Stimulated activated CD4-positive, alpha-beta T cell treated with anti-CD3 and anti-CD28 coated beads, Interleukin-2, amount 100 ng/mL, for 48 hours (primary cell): ENCODE measurements at places on chromosomes 3 and 15.

GRCh38 chr3:169813278-169813677, 574 bp upstream of the LRRC34 start:
- no peak for DNase-seq

DNA sequence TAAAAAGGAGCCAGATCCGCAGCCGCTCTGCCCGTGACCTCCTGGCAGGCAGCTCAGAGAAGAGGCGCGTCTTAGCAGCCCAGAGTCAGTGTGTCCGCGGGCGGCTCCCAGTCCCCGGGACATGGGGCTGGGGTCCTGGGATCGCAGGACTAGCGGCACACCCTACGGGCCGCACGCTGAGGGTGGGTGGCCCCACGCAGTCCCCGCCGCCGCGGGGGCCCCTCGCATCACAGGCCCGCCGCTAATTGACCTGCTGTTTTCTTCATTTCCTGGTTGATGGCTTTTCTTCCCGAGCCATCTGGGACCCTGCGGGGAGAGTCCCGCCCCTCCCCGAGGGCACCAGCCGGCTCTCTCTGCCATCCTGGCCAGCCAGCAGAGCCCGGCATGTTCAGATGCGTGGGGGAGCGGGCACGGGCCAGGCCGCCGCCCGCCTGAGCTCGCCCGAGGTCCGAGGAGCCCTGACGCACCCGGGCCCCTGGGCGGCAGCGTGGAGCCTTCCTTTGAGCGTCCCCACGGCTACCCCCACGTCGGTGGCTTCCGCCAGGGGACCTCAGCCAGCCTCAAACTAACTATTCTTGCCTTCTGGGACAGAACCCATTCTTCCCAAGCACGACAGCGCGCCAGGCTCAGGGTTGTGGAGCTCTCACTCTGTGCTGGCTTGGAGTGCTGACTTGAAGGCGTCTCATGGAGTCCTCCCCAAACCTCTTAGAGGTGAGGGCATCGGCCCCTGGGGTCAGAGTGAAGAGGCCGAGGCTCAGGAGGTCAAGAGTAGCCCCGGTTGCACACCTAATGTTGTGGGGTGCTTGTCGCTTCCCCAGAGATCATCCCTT, 34.6 kb upstream of the CACNA2D3 start:
- DNase-seq = no peak

DNA sequence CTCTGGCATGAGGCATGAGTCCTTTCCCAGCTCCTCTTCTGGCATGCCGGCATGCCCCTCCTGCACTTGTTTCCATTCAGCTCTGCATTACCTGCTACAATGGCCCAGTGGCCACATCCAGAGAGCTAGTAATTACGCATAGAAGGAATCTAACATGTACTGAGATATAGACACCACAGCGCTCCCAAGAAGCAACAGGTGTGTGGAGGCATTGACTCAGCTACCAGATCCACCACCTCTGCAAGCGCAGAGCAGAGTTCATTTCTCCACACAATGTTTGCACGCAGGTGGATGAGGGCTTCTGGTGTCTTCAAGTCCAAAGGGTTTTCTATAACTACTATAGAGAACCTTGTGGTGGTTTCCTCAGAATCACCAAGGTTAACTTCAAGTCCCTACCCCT, 4.2 kb downstream of the MOBP start:
- no peak for DNase-seq

GRCh38 chr3:50652709-50653108, 22.0 kb upstream of the DOCK3 start:
- peak; percentile 45 for DNase-seq

DNA sequence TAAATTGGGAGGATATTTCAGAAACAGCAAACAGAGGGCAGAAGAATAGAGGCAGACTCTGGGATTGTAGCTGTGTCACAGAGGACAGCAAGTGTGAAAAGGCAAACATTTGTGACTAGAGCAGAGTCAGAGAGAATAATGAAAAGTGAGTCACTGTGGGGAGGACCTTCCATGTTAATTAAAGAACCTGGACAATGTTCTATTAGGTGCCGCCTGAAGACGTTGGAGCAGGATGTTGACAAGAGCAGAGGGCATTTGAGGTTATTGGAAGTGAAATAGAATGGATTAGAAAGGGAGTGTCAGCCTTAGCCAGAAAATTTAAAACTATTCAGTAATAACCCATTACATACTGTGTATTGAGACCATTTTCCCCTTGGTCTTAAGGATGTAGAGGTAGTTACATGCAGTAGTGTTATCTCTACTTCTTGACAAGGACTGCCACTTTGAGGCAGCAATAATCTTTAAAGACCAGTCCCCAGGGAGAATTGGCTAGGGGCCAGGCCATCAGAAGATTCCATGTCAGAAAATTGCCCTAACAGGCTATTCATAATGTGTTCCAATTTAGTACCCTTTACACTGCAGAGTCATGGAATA, 5.8 kb downstream of the ACKR2 start:
- DNase-seq = no peak

- DNase-seq = no peak
These were observed 18.2 kb downstream of the ABTB1 start for GRCh38 chr3:127690823-127691452.

DNA sequence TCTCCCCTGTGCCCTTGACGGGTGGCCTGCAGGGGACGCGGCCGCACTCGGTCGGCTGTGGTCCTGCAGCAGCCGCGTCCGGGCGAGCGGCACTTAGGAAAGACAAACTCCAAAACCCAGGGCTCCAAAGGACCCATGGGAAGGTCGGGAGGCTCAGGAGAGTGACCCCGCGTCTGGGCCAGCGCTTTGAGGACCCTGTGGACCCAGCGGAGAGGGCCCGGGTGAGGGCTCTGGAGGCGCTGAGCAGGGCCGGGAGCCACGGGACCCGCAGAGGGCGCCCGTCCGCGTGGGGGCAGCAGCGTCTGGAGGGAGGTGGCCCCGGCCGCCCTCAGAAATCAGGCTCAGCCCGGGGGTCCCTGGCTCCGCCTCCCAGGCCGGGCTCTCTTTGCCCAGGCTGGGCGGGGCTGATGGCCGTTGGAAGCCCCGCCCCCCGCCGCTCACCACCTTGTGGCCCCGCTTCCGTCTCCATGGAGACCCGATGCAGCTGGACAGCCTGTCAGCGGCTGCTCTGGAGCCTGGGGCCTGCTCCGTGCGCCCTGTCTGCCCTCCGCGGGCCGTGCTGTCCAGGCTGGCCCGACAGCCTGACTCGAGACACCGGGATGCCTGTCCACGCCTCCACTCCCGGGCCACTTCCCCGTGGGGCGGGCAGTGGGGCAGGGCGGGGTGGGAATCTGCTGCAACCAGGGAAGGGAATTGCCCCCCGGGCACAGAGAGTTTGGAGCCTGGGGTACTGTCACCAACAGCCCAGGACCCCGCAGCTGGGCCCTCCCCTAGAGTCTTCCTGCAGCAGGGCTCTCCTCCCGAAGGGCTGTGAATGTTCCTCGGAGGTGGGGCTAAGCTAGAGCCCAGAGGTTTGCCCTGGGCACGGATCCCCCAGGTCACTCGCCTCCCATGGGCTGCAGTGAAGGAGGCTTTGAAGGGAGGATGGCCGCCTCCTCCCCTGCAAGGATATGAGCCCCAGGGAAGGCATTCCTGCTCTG, 34.8 kb upstream of the RPL32 start:
- no peak for DNase-seq

DNA sequence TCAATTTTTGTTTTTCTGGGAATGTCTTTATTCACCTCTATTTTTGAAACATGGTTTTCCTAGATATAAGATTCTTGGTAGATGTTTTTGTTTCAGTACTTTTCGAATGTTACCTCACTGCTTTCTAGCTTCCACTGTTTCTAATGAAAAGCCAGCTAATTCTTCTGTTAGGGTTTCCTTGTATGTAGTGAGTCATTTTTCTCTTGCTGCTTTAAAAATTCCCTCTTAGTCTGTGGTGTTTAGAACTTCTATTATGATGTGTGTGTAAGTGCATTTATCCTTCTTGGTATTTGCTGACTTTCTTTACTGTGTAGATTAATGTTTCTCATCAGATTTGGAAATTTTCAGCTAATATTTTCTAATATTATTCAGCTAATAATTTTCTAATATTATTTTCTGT, 151.1 kb upstream of the OSTN start:
- DNase-seq = no peak

GRCh38 chr3:186960347-186960746, 30.0 kb downstream of the ST6GAL1 start:
- DNase-seq = no peak

DNA sequence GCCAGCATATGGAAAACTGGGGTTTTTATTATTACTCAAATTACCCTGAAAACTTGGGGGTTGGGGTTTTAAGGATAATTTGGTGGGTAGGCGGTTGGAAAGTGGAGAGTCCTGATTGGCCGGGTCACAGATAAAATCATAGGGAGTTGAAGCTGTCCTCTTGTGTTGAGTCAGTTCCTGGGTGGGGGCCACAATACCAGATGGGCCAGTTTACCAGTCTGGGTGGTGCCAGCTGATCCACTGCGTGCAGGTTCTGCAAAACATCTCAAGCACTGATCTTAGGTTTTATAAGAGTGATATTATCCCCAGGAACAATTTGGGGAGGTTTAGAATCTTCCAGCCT, 4.9 kb upstream of the ZNF662 start:
- DNase-seq = no peak

DNA sequence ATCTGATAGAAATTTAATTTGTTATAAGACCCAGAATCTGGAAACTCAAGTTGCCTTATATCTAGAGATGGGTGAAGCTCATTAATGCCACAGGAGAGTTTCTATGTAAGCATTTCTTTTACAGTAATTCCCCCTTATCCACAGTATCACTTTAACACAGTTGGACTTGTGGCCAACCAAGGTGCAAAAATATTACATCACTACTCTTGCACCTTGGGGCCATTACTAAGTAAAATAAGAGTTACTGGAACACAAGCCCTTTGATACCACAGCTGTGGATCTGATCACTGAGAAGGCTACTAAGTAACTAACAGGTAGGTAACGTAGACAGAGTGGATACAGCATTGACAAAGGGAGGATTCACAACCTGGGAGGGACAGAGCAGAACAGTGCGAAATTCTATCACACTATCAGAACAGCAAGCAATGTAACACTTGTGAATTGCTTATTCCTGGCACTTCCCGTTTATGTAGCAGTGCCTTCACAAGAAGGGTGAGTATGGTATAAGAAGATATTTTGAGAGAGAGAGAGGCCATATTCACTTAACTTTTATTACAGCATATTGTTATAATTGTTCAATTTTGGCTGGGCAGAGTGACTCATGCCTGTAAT, 33.9 kb upstream of the TOPBP1 start:
- no peak for DNase-seq

DNA sequence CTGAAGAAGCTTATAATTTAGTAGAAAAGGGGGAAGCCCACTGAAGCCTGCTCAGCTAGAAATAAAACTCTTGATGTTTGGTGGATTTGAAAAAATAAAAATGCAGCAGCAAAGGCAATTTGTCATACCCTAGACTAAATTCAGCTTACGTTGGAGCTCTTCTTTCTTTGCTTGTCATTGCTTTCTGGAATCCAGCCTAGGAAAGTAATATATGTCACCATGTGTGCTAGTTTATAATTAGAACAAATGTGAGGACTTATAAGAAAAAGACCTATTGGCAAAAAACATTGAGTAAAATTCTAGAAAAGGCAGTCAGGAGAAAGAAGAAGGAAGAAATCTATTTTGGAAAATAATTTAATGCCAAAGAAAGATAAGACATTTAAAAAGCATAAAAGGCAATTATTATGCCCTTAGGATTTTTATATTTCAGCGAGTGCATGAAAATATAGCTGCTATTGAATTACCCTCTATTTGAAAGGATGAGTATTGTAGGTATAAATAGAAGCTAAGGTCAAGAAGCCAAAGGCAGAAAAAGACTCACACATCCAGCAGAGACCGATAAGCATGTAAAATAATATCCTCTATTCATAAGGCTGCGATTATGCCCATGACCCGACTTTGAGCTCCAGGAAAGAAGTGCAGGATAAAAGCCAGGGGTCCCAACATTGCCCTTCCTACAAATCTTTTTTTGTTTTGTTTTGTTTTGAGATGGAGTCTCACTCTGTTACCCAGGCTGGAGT, 10.6 kb upstream of the BTBD1 start:
- no peak for DNase-seq

DNA sequence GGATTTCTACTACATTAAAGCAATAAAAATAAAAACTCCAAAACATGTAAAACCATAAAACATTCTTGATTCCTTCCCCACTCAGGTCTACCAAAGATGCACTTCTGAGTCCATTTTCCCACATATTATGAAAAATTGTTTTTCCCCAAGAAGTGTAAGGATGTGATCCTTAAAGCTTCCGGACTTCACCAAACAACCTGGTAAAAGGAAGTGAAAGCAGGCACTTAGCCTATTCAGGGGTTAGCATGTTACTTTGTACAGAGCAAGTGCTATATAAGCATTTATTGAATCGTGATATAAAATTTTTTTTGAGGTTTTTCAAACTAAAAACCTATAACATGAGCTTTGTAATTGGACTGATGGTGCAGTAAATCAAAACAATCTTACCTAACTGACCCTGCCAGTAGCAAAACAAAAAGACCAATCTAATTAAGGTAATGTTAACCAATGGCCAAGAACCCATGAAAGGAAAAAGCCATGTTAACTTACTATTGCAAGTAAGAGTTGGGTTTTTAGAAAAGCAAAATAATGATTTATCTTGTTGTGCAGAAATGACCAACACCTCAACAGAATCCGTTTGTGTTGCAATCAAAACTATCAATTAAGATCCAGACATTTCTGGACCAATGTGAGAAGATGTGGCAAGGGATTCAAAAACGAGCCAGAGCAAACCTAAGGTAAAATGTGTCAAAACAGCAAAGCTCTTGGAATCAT, 1.8 kb downstream of the SETD2 start:
- DNase-seq = no peak

DNA sequence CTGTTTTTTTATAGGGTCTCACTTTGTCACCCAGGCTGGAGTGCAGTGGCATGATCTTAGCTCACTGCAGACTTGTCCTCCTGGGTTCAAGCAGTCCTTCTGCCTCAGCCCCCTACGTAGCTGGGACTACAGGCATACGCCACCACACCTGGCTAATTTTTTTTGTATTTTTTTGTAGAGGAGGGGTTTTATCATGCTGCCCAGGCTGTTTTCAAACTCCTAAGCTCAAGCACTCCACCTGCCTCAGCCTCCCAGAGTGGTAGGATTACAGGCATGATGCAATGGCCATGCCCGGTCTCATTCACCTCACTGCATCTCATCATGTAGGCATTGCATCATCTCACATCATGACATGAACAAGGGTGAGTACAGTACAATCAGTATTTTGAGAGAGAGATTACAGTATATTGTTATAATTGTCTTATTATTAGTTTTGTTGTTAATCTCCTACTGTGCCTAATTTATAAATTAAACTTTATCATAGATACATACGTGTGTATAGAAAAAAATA, 74.3 kb upstream of the EOMES start:
- DNase-seq = no peak

- no peak for DNase-seq
These were observed 389.8 kb upstream of the RARB start for GRCh38 chr3:25038271-25038670.
